ENCODE measurements at places on chromosomes 4 and X.
A peak's percentile ranks its signal among the peaks of the same experiment; 100 is the strongest.

GRCh38 chr4:99708551-99708950, 50.9 kb upstream of the C4orf54 start:
- DNase-seq = no peak

GRCh38 chr4:185470501-185471195, 885 bp downstream of the CCDC110 start:
- peak; percentile 82 for DNase-seq

DNA sequence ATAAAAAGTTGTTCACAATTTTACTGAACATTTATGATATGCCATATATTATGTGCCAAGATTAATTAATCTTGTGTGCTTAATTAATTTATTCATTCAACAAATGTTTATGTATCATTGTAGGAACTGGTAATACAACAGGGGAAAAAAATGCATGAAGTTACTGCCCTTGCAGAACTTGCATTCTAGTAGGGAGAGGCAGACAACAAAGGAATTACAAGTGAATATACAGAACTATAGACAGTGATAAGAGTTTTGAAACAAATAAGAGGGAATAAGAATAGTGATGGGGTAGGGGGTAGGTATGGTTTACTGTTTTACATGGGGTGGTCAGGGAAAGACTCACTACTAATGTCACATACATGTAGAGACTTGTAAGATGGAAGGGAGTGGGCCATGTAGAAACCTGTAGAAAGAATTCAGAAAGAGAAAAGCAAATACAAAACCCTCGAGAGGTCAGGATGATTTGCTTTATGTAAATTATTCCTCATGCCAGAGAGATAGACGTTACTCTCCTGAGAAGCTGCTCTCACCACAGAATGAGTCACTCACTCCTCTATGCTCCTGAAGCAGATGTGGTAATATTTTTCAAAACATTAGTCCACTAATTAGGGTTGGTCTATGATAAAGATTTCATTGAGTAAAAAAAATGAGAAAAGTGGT, 855.0 kb upstream of the GRID2 start:
- no peak for DNase-seq

GRCh38 chr4:77073106-77073809, 2.5 kb downstream of the CCNI start:
- no peak for DNase-seq

DNA sequence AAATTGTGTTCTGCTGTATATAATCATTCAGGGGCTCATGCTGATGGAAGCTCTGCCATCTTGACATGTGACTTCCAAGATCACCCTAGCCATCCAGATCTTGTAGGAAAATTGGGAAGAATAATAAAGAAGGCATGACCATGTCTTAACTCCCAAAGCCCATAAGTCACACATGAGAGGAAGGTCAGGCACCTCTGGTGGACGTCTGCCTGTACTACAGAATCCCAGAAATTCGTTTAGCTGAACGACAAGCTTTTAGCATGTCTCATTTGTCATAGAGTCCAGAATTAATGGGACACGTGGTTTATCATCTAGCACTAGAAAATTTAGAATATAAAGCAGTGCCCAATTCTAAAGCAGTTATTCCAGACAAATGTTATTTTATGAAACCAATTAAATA, 212.7 kb downstream of the CENPC start:
- DNase-seq = no peak

DNA sequence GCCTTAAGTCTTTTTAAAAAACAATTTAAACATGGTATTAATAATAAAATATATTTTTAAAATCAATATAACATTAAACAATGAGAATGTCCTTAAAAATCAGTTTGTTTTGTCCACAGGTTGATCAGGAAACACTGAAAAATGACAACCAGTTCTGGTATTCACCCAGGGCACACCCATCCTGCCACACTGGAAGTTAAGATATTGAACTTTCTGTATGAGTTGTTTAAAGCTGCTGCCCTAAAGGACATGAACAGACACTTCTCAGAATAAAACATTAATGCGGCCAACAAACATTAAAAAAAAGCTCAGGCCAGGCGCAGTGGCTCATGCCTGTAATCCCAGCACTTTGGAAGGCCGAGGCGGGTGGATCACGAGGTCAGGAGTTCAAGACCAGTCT, 15.0 kb upstream of the HOPX start:
- DNase-seq = no peak

DNA sequence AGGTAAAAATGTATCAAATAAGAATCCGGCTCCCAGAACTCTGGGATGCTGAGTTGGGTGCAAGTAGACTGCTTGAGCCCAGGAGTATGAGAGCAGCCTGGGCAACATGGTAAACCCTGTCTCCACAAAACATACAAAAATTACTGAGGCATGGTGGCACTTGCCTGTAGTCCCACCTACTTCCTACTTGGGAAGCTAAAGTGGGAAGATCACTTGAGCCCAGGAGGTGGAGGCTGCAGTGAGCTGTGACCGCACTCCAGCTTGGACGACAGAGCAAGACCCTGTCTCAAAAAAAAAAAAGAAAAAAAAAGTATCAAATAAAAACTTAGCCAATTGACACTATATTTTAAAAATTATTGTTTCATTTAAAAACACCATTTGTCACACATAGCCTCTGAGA, 84.4 kb downstream of the FBXW7 start:
- no peak for DNase-seq

DNA sequence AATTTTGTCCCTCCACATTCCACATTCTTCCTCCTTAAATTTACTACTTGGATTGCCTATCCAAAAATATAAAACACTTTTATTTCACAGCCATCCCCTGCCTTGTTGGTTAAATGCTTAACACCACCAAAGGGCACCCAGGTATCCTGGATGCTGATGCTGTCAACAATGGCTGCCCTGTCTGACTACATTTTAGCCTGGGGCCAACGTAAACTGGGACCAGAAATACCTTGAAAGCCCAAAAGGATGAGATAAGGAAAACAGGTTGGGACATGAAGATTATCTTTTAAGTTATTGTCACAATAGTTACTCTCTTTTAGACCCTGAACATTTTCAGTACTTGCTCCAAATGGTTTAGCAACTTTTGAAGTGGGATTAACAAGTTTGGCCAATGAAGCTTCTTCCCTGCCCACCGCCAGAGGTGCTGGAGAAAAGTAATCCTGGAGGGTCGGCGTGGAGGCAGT, 775 bp upstream of the YIPF6 start:
- peak; percentile 18 for DNase-seq

GRCh38 chr4:38672397-38673129, 8.6 kb downstream of the KLF3 start:
- no peak for DNase-seq

- no peak for DNase-seq
Observed at GRCh38 chrX:94751611-94752010, 1077.6 kb downstream of the FAM133A start.

DNA sequence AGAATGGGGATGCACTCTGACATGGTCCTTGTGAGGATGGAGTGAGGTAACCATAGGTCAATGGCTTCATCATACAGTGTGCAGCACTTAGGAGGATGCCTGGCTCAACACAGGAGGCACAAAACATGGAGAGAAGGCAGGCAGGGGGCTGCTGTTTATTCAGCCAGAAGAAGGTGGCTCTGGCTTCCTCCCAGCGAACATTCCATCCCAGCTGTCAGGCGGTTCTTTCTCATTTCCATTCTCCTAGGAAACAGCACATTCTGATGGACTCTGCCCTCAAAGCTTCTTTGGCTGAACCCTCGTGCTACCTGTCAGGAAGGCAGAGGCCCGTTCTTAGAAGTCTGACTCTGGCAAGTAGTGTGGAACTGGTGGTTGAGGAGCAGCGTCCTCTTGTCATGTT, 18.6 kb downstream of the STK32B start:
- DNase-seq = no peak
